ENCODE measurements at places on chromosomes 7 and 10. TPM values are rescaled to one million over a fixed set of nuclear protein-coding genes. Genes with fewer than 3 reads are reported as not detected.

CYP2C19 gene
- total RNA-seq = 0.02 TPM

CLCN1 gene
- total RNA-seq = not detected

LIPM gene
- total RNA-seq = not detected

NODAL gene
- not detected for total RNA-seq

FFAR4 gene
- total RNA-seq = 0.27 TPM

Measured in A549 treated with CpdA at 1 μM for 4 hours (cell line).